ENCODE measurements at places on chromosomes 16 and 17. TPM values are rescaled to one million over a fixed set of nuclear protein-coding genes. Genes with fewer than 3 reads are reported as not detected.
A peak's percentile ranks its signal among the peaks of the same experiment; 100 is the strongest.

The HOXB13 gene
- not detected for total RNA-seq

The FBXO39 gene
- 0.29 TPM for total RNA-seq

DNA sequence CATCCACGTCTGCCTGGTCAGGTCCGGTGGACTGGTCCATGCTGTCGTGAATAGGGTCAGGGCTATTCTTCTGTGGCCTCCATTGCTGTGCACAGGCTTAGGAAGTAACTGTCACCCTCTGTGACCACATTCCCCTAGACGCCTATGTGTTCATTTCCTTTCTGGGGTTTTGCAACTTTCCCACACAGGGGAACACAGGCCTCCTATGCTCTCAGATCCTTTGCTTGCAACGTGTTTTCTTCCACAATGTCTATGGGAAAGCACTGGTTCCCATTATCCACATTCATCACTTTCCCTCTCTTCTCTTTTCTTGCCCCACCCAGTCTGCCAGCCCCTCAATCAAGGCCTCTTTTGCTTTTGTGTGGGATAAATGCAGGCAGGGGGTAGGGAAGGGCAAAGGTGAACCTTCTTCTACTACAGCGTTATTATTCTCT, 43.2 kb upstream of the DNAJA2 start:
- DNase-seq: peak; percentile 24

GRCh38 chr16:54027558-54027957, 259.0 kb downstream of the IRX3 start:
- DNase-seq: no peak

DNA sequence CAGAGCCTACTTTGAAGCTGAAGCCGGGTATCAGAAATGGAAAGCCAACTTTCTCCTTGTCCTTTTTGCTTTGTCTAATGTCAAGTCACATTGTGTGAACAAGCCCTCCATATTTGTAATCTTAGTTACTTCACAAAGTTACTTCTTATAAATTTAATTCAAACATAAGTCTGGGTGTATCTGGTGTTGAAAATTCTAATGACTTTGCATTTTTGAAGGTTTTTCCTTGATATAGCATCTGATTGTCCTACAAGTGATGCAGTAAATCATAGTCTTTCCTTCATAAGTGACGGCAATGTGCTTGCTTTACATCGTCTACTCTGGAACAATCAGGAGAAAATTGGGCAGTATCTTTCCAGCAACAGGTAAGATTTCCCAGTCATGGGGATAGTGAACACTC, 36.9 kb downstream of the OMG start:
- DNase-seq: no peak

The AOC2 gene
- 4.0 TPM for total RNA-seq

The TMEM114 gene
- total RNA-seq: not detected

- no peak for DNase-seq
Measured at GRCh38 chr17:20206068-20206467, 196.9 kb downstream of the SPECC1 start.

GRCh38 chr16:12802661-12803060, 1.0 kb downstream of the CPPED1 start:
- DNase-seq: no peak

DNA sequence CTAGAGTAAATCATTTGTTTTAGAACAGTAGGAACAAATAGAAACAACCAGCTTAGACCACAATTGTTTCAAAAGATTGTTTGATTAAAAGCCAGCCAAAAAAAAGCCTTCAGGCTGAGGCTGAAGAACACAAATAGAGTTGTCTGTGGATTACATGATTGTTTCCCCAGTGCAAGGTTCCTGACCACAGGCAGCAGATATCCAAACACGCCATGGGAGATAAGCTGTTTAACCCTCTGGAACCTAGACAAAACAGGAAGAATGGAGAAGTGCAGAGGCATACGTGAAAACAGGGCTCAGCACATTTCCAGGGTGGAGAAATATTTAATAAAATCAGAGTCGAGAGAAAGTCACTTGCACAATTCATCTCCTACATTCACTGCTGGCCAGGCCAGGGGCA, 21.0 kb downstream of the ATPAF2 start:
- no peak for DNase-seq

- no peak for DNase-seq
Measured at GRCh38 chr16:78577630-78578029, 478.2 kb downstream of the WWOX start.

The SDR42E2 gene
- total RNA-seq: not detected

DNA sequence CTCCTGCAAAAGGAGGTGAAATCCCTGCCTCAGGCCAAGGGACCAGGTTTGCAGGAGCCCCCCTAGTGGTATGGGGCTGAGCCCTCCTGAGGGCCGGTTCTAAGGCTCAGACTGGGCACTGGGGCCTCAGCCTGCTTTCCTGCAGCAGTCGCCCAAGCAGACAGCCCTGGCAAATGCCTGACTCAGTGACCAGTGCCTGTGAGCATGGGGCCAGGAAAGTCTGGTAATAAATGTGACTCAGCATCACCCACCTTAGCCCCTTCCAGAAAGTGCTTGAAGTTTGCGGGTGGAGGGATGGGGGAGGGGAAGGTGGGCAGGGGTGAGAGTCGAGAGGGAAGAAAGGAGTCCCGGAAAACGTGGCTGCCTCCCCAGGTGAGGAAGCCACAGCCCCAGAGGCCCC, 2.1 kb downstream of the MC1R start:
- DNase-seq: no peak

GRCh38 chr16:79528338-79528737, 72.2 kb downstream of the MAF start:
- no peak for DNase-seq

The C16orf96 gene
- total RNA-seq: not detected

The SPIRE2 gene
- 2.7 TPM for total RNA-seq

The UBE2O gene
- 45.1 TPM for total RNA-seq

DNA sequence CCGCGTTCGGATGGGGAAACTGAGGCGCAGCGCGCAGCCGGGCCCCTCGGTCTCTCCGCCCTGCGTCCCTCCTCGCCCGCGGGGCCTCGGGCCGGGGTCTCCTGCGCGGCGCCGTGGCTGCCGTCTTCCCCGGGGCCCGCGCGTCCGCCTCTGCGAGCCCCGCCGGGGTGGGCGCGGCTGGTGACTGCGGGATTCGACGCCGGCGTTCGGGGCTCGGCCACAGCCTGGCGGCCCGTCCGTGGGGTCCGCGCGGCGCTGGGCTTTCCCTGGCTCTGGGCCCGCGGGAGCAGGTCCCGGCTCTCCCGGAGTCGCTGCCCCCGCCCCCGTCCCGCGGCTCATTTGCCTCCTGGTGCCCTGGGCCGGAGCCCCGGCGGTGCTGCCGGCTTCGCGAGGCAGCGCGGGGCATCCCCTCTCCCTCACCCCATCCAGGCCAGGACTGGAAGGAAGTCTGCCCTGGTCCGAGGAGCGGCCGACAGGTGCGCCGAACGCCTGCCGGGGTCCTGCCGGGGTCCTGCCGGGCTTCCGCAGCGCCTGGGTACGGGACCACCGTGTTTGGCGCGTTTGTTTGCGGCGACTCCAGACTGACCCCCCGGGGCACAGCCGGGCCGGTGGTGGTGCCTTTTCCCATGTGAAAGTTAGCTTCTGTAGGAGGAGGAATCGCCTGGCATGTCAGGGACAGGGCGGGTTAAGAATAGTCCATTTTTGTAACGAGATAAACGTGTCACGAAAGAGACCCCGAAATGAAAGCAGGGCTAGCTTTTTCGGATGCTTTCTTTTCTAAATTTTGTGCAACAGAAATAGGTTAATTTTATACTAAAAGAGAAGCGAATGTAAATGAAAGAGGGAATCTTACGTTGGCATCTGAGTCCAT, 671 bp downstream of the CHMP6 start:
- DNase-seq: no peak

The KRT20 gene
- total RNA-seq: not detected

The SMIM36 gene
- not detected for total RNA-seq

- DNase-seq: no peak
Measured at GRCh38 chr16:49587511-49587910, 213.9 kb downstream of the C16orf78 start.

- DNase-seq: no peak
Measured at GRCh38 chr16:85422196-85422631, 190.9 kb upstream of the GSE1 start.

The ACSM2A gene
- not detected for total RNA-seq

The KCNG4 gene
- total RNA-seq: not detected

DNA sequence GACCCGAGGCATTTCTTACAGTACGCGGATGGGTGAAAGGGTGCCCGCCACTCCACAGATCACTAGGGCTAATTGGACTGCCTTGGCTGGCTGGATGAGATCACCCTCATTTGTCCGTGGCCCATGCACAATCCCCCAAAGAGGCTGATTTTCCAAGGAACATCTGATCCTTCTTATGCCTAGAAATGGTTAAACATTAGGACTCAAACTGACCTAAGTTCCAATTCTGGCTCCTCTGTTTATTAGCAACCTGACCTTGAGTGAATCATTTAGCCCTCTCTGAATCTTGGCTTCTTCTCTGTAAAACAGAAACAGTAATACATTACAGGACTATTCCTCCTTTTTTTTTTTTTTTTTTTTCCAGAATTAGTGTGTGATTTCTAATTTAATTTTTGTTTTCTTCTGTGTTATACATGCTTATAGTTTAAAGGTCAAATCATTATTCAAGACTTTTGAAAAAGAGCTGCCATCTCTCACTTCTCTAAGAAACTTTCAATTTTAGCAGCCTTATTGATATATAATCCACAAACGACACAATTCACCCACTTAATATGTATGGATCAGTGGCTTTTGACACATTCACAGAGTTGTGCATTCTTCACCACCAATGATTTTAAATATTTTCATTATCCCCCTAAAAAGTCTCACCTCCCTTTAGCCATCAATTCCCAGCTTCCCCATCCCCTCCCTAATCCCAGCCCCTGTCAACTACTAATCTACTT, 45.4 kb upstream of the TMEM132E start:
- DNase-seq: no peak

GRCh38 chr17:61926826-61927207, 965 bp downstream of the INTS2 start:
- DNase-seq: no peak

DNA sequence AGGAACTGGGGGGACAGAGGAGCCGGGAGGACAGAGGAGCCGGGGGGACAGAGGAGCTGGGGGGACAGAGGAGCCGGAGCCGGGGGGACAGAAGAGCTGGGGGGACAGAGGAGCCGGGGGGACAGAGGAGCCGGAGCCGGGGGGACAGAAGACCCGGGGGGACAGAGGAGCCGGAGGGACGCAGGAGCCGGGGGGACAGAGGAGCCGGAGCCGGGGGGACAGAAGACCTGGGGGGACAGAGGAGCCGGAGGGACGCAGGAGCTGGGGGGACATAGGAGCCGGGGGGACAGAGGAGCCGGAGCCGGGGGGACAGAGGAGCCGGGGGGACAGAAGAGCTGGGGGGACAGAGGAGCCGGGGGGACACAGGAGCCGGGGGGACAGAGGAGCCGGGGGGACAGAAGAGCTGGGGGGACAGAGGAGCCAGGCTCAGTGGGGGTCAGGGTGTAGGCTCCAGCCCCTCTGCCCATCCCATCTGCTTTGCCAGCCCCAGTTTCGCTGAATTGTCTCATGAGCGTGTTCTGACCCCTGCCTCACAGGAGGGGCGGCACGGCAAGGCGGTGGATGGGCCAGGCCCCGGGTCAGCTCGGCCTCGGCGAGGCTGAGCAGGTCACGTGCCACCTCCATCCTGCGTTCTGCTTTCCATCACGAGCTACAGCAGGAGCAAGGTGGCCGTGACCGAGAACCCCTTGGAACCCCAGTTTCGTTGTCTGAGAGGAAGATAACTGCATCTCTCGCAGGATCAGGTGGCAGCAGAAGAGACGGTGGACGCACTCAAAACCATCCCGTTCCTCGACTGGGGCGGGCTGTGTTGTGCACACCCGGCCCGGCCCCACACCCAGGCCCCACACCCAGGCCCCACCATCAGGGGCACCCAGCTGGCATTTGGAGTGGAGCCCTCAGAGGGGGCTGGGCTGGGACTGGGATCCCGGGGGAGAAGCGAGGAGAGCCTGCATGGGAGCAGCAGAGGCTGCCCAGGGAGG, 26.1 kb upstream of the CBFA2T3 start:
- no peak for DNase-seq

DNA sequence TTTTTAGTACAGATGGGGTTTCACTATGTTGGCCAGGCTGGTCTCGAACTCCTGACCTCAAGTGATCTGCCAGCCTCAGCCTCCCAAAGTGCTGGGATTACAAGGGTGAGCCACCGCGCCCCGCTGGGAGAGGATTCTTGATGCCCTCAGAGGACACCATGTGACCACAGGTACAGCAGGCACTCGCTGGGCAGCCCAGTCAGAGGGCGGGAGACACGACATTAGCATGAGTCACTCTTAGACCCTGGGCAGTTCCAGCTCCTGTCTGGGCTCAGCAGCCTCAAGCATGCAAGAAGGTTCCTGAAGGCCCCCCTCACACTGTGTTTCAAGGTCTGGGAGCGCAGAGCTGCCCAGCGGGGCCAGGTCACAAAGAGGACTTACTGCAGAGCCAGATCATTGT, 11.9 kb downstream of the STAC2 start:
- no peak for DNase-seq

The TNK1 gene
- total RNA-seq: 4.9 TPM

- DNase-seq: no peak
Measured at GRCh38 chr17:50123649-50124349, 6.2 kb downstream of the SAMD14 start.

- DNase-seq: no peak
Measured at GRCh38 chr16:84611041-84611440, 6.8 kb downstream of the COTL1 start.

DNA sequence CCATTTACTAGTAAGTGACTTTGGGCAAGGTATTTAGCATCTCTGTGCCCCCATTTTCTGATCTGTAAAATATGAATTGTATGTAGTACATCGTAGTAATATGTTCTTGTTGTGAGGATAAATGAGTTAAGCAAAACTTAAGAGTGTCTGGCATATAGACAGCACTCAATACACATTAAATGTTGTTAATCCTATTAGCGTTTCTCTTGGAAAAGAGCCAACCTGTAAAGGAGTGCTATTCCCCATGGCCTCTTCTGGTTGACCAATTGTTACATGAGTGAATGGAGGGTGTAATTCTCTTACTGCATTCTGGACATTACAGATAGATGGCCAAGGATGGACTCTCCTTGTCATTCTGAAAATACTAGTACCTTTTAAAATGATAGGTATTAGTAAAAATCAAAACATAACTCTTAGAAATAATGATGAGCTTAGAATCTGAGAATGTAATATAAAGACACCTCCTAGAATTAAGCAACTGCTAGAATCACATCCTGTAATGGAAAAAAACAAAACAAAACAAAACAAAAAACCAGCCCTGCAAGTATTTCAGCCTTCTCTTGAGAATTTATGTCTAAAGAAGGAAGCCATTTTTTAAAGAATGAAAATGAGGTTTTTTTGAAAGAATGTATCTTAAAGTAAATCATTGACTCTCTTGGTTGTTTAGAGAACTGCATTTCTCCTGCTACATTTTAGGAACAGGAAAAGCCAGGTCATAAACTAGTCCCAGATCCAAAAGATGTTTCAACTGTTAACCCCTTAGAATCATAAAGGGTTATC, 30.5 kb downstream of the IQCK start:
- DNase-seq: no peak

Data from activated T-helper 1 cell treated with anti-CD3 and anti-CD28 coated beads, Interleukin-12 subunit alpha, Interleukin-12 subunit beta, Interleukin-2, Interleukin-4 antibody, amounts not matched to agents 30 ng/mL and 10 ng/mL and 1 ng/mL, durations not matched to agents 14 hours and 24 hours and 36 hours (primary cell).